ENCODE measurements at places on chromosomes 3 and 15.

- DNase-seq, result no peak
These were observed 571.9 kb upstream of the CBLB start for GRCh38 chr3:106440672-106441071.

DNA sequence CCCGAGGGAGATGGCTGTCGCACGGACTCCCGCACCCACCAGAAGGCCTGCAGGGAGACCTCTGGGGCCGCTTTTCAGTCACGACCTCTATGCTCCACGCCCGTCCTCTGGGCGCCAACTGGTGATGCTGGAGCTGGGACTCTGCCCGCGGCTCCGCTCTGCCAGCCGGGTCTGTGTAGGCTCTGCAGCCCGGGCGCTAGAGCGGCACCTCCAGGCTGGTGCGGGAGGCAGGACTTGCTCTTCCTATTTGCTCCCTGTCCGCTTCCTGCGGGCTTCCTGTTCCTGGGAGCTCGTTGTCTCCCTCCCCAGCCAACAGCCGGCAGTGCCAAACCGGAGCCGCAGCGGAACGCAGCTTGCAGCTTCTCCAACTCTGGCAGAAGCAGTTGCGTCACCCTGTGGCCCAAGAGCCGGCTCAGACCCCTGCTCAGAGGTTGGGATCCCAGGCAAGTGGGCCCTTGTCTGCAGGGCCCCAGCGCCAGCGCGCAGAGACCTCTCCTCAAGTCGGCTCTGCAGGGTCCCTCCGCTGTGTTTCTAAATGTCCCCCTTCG lies 285.9 kb downstream of the XXYLT1 start:
- DNase-seq, result no peak

DNA sequence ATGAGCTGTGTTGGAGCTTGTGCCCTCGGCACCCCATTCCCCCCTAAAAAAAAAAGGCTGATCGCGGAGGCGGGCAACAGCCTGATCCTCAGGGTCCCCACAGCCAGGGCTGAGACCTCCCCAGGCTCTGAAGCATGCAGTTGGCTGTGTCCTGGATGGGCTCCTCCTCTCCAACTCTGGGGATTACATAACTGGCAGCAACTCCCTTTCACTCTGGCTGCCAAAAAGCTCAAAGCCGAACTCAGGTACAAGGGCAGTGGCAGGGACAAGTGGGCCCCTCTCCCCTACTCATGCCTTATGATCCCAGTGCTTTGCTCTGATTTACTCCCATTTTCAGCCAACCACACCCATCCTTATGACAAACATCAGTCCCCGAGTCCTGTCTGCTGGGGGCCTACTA lies 18.3 kb downstream of the TPRA1 start:
- no peak for DNase-seq

GRCh38 chr3:153426344-153426743 lies 264.3 kb downstream of the RAP2B start:
- DNase-seq, result no peak

- DNase-seq, result no peak
These were observed 94.2 kb downstream of the CBLB start for GRCh38 chr3:105774444-105775180.

GRCh38 chr3:59310736-59311135 lies 260.9 kb upstream of the CFAP20DC start:
- no peak for DNase-seq

GRCh38 chr3:141405025-141405424 lies 36.7 kb downstream of the ZBTB38 start:
- DNase-seq, result no peak

GRCh38 chr15:101380146-101380545 lies 85.1 kb upstream of the SNRPA1 start:
- no peak for DNase-seq

DNA sequence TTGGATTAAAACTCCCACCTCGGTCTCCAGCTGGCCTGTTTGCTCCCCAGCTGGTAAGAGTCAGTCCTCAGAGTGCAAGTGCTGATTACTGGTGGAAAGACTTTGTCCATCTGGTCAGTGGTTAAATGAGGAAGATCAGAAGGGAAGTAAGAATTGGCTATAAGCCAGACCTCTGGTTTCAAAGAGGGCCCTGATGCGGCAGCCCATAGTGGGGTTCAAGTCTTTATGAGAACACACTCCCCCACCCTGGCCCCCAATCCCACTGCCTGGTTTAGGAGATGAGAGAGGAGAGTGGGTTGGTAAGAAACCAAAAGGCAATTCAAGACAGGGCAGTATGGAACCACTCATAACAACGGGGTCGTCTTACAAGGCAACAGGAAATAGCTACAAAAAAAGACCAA lies 65.0 kb downstream of the FRMD4B start:
- DNase-seq, result no peak

DNA sequence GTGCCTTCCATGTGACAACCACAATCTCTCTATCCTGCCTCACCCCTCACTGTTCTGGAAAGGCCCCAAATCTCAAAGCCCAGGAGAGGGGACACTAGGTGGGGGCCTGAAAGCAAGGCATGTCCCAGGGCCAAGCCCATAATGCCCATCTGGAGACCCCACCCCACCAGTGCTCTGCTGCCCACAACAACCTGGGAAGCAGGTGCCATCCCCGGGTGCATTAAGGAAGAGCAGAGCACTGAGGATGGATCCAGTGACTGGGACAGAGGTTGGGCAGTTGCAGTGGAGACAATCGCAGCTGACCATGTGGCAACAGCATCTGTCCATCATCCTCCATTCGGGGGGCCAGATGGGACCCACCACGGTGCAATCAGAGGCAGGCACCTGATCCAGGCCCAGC lies 106.2 kb upstream of the PRR20G start:
- no peak for DNase-seq

GRCh38 chr15:89243046-89243690 lies 611 bp upstream of the FANCI start:
- DNase-seq, result no peak

DNA sequence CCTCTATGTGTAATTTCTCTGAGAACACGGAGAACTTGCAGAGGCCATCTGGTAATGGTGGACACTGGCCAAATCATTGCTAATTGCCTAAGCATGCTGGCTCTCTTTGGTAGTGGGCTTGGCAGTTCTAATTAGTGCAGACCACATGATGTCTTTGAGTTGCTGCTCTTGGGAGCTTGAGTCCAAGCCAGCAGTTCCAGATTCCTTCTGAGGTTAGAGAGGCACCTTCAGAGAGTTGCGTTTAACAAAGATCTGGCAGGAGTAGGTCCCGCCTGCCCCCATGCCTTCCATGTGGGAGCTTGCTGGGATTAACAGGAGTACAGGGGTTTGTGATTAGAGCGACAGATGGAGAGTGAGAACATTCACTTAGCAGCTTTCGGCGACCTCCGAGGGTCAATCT lies 449.0 kb upstream of the LMCD1 start:
- DNase-seq, result no peak

DNA sequence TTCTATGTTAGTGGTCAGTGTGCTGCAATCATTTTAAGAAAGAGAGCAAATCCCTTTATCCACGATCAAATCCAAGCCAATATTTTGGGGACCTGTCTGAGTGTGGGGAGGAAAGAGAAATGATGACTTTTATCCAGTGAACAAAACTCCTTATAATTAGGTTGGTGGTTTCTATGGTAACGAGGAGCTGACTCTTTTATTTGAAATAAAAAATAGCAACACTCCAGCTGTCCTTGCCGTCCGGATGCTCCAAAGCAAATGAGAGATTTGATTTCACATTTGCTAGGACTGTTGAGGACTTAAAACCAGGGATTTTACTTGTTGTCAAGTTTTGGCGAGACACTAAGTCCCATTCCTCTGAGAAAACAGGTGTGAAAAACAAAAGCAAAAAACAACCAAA lies 154.0 kb upstream of the PRICKLE2 start:
- no peak for DNase-seq

DNA sequence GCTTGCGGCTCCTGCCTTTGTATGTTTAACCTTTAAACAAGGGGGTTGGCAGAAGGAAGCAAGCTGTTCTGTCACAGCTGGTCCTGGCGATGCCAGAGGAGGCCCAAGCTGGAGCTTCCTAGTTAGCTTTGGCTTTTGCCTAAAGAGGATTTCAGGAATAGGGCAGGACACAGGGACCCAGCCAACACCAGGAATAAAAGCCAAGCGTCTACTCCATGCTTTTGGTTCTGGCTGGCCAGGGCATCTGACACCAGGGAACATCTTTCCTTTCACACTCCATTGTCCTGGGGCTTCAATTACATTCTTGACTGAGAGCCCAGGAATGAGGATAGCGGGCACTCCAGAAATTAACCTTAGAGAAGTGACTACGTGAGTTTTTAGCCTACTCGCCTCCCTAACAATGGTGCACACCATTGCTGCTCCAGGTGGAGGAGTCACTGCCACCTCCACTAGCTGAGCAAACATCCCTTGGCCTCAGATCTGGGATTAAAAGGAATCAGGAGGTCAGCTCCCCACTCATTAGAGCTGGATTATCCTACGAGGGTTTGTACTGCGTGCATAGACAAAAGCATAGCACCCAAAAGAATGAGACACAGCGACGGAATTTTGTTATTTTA lies 38.2 kb downstream of the TPM1 start:
- DNase-seq, result no peak

- DNase-seq, result no peak
These were observed 233.0 kb downstream of the EPHA3 start for GRCh38 chr3:89340408-89340807.

DNA sequence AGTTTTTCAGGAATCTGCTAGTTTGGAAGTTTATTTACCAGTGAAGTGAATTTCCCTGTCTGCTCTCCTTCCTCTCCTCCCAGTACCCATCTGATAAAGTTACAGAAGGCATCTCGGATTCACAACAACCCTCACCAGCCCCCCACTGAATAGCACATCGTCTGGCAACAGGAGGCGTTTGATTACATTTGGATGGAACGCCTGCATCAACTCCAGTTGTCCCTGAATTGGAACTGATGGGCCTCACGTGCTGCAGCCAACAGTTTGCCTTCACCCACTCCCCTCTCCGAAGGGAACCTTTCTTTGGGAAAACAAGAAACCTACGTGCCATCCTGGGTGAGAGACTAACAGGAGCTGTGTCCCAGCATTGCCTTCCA lies 59.5 kb upstream of the BCL6 start:
- DNase-seq, result no peak

DNA sequence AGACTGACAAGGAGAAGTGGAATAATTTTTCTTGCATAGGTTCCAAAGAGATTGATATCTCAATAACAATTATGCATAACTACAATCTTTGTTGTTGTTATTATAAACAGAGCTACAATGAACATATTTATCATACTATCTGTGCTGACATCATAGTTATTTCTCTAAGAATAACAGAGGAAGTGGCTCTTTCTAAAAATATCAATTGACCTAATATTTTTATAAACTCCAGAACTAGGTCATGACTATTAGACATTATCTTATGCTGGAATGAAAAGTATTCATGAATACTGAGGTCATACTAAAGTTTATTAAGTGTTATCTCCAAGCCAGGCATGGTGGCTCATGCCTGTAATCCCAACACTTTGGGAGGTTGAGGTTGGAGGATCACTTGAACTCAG lies 114.1 kb downstream of the DCLK3 start:
- no peak for DNase-seq

DNA sequence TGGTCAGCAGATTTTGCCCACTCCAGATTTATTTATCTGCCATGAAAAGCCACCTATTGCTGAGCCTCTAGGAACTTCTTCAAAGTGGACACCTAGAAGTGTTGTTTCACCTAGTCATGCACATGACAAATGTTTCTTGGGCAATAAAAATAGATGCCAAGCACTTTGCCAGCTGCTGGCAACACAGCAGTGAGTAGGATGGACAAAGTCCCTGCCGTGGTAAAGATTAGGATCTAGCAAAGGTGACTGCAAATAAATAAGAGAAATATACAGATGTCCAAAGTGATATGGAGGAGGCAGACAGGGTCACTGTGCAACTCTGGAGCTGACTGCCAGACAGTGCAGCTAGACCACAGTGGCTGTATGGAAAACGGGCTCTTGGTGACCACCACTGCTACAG lies 137.9 kb downstream of the SUCLG2 start:
- no peak for DNase-seq

GRCh38 chr15:49692514-49693090 lies 71.8 kb downstream of the DTWD1 start:
- DNase-seq, result no peak

- no peak for DNase-seq
These were observed 306.8 kb downstream of the TUSC7 start for GRCh38 chr3:117016378-117016777.

- no peak for DNase-seq
These were observed 30.5 kb upstream of the APH1B start for GRCh38 chr15:63246691-63247469.

DNA sequence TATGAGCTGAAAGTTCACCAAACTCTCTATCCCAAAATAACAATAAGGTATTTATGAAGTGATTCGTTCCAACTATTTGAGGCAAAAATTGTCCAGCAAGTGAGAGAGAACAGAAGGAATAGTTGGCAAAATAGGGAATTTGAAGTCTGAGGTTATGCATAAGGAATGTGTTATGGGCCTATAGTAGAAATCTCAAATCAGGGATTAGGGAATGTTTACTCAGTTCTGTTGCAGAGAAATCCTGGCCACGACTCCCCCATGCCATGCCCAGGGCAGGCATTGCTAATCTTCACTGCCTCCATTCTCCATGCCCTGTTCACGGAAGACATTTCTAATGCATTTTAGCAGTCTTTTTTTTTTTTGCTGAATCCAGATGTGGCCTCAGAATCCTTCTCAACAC lies 58.6 kb downstream of the FLNB start:
- DNase-seq, result no peak

- DNase-seq, result no peak
These were observed 13.0 kb upstream of the APOD start for GRCh38 chr3:195596765-195597171.

DNA sequence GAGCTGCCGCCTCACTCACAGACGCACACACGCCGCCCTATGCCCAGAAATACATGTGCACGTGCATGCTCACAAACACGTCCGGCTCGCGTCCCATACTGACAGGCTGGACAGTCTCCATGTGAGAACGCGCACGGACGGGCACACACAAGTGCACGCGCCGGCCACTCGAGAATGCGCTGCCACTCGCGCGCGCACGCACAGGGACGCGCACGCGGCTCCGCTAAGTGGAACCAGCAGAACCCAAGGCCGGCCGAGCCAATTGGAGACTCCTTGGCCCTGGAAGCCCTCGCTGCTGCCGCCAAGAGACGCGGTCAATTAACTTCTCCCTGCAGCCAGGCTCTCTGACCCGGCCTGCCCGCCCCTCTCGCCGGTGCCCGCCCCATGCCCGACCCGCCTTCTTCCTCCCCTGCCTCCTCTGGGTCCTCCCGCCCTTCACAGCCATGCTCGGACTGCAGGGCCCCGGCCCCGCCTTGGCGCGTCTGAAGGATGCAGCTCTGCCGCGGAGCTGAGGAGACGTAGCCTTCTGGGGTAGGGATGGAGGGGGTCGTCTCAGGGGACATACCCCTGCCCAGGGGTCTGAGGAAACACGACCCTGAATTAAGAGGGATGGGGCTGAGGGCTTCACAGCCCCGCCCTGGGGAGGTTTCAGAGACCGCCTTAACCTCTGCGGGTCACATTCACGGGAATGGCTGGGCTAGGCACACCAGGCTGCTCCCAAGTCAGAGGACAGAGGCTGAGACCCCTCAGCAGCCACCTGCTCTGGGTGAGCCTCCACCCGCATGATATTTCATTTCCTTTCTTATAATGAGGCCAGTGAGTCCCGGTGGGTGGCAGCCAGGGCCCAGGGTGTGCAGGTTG lies 15.0 kb downstream of the PTH1R start:
- DNase-seq, result no peak

- DNase-seq, result no peak
These were observed 11.8 kb downstream of the UBE3A start for GRCh38 chr15:25426896-25427610.

All from stimulated activated naive CD4-positive, alpha-beta T cell (primary cell).